ENCODE measurements at places on chromosomes 5 and 9.
A peak's percentile ranks its signal among the peaks of the same experiment; 100 is the strongest.

GRCh38 chr9:35714579-35715252 lies 17.3 kb downstream of the TLN1 start:
- DNase-seq, result no peak

- no peak for DNase-seq
Observed at GRCh38 chr9:27495480-27496134, 28.5 kb upstream of the IFNK start.

DNA sequence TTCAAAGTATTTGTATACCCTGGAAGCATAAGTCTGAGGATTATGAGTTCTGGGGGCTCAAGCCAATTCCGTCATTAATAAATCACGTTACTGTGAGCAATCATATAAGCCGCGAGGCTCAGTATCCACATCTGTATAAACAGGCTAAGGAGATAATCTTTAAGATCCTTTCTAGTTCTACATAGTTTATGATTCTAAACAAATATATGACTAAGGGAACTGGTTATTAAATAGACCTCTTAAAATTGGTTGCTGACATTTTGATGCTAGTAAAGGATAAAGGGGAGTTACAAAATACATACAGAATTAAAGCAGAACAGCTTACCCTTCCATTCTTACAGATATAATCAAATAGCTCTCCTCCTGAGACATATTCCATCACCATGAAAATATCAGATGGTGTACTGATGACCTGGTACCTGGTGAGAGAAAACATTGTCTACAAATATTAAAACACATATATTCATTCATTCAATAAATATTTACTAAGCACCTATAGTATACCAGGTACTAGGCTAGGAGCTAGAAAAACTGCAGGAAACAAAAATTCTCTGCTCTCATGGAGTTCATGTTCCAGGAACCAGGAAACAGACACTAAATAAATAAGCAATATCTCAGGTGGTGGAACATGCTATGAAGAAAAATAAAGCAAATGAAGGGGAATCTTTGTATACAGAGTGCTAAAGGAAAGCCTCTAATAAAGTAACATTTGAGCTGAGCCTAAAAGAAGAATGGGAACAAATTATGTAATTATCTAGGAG lies 19.5 kb upstream of the TTC33 start:
- DNase-seq, result no peak

DNA sequence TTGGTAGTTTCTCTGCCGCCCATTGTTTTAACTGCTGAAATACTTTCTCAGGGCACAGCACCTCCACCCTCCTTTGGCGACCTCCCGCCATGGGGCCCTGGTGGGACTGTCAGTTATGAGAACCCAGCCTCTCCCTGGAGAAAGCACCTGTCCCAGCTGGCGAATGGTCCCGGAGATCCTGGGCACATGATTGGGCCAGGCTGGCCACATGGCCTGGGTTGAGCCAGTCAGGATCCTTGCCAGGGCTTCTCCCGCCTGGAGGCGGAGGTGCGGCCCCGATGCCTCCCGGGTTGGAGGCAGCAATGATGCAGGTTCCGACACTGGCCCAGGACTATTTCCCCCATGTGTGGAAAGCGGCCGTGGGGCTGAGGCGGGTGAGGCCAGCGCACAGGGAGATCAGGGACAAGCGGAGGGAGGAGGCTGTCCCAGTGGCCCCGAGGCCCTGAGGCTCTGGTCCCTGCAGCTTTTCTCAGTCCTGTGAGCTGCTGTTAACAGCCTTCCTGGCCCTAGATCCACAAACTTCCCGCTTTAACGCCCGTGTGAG lies 13.6 kb downstream of the UNC5A start:
- DNase-seq, result no peak

GRCh38 chr9:125261501-125262293 lies at the start of gene GAPVD1:
Gene GAPVD1, plus strand, starts transcription at chr9:125261826. Its CDS starts 37,096 bp downstream, at chr9:125298922.
- peak; percentile 82 for DNase-seq

- DNase-seq, result no peak
Observed at GRCh38 chr9:37971108-37971459, 67.2 kb upstream of the SLC25A51 start.

DNA sequence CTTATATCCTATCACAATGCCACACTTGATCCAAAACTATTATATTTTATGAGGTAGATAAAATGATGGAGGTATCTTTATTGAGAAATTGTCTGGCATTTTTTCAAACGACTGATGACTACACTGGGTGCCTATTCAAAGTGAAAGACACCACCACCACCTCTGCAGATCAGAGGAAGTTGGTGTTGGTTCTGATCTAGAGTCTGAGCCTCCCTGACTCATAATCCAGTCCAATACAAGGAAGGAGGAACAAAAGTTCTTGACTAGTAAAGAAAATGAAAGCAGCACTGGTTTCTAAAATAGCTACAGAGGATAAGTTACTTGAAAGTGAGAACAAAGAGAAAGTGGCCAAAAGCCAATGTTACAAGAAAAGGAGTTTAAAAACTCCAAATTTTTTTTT lies 139.9 kb downstream of the RFX3 start:
- DNase-seq, result no peak

- DNase-seq, result no peak
Observed at GRCh38 chr9:135016037-135016640, 71.3 kb upstream of the OLFM1 start.

DNA sequence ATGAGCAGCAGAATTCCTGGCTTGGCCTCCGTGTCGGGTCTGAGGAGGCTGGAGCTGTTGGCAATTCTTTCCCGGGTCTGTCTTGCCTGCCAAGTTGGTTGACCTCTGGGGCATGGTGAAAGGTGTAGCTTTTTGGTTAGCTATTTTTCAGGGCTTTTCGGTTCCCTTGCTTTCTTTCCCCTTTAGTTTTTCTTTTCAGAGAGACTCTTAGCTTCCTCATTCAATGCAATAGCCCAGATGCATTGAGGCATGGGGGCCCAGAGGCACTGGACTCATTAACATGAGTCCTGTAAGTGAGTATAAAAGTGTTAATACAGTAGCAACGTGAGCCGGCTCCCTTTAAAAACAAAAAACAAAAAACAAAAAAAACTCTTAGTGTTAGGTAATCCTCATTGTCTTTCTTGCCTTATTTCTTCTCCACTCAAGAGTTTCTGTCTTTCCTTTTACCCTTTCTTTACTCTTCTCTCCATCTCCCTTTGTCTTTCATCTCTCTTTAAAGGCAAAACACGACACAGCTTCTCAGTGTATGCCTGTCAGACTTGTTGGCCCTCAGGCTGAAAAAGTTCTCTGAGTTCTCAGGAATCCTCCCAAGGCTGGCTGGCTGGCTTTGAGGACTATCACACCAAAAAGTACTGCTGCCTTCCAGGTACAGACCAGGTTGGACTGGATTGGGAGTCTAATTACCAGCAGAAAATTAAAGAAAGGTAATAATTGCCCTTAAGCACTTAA lies 289.9 kb upstream of the TUT7 start:
- DNase-seq, result no peak

GRCh38 chr5:13985731-13986418 lies 41.4 kb upstream of the DNAH5 start:
- no peak for DNase-seq

- DNase-seq, result no peak
Observed at GRCh38 chr5:112554101-112554977, 135.3 kb upstream of the EPB41L4A start.

DNA sequence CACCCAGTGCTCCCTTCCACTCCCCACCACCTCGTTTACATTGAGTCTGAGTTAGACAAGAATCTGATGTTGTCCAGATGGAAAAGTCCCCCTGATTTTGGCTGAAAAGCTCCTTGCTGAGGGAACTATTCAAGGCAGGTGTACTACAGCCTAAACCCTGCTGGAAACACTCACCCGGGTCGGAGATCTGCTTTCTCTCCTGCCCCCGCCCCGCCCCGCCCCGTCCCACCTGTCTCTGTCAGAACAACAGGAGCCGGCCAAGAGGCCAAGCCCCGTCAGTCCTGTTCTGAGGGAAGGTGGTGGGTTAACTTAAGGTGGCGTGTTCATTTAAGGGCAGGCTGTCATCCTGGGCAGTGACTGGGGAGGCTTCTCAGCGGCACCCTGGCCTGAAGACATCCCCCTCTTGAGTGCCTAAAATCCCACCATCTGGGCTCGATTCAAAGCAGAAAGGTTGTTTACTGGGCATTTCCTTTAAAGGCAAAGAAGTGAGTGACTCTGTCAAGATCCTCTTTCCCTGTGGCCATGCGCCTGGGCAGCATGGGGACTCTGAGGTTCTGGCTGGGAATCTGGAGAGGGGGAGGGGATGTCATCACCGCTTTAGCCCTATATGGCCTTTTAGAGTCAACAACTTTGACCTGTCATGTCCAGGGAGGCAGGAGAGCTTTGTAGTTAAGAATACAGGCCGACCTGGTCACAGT lies 71.1 kb upstream of the NEURL1B start:
- DNase-seq, result no peak

DNA sequence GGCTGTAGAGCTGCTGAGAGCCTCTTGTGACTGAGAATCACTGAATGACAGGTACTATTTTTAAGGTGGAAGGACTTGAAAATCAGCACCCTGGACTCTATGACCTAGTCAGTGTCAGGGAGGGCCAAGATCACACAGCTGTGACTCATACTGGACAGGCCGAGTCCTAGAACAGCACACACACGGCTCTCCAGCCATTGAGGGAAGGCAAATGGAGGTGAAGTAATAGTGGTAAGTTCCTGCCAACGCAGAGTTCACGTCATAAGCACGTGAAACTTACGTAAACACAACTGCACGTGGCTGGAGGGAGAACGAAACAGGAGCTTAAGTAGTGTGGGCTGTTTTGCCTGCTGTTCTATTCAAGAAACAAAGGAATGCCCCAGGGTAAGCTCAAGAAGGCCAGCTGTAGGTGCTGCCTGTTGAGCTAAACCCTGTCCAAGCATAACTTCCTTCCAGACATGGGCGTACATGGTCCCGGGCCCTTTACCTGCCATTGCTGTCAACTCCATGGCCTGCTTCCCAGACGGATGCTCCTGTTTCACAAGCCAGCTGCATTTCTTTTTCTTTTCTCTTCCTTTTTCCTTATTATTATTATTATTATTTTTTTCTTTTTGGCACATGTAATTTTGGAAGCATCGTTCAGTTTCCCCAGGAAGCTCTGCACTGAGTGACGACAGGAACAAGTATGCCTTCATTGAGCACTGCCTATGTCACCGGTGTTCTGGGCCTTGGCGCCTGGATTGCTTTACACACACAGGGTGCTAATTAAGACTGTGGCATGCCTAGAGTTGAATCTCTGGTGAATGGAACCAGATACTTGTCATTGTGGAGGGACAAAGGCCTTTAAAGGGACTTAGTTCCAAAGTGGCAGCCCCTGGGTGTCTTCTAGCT lies 10.2 kb upstream of the LCP2 start:
- no peak for DNase-seq

DNA sequence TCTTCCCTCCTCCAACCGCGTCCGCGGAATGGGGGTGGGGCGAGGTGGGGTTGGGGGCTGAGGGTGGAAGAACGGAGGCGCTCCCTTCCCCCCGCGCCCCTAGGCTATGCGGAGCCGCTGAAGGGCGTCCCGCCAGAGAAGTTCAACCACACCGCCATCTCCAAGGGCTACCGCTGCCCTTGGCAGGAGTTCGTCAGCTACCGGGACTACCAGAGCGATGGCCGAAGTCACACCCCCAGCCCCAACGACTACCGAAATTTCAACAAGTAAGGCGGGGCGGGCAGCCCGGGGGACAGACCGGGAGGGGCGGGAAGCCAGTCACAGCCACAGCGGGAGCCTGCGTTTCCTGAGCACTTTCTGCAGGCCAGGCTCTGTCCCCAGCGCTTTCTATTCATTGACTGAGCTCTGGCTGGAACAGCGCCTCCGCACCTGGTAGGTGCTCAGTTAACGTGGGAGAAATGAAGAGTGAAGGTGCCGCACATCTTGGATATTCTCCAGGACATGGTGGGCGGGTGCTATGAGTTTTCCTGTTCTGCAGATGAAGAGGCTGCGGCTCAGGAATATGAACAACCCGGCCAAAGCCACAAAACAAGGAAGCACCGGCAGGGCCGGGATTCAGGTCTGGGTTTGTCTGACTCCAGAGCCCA lies 11.3 kb downstream of the MYOZ3 start:
- DNase-seq, result no peak

- DNase-seq, result no peak
Observed at GRCh38 chr5:67011422-67011821, 185.2 kb downstream of the CD180 start.

- no peak for DNase-seq
Observed at GRCh38 chr9:13166996-13167395, 112.5 kb downstream of the MPDZ start.

All from stimulated activated CD4-positive, alpha-beta T cell treated with anti-CD3 and anti-CD28 coated beads, TNF-alpha, amount 100 ng/mL, for 1 hour (primary cell).